ENCODE measurements at places on chromosomes 11 and 22. TPM values are rescaled to one million over a fixed set of nuclear protein-coding genes. Genes with fewer than 3 reads are reported as not detected.
A peak's percentile ranks its signal among the peaks of the same experiment; 100 is the strongest.

GRCh38 chr11:36073411-36074203 is 129.7 kb downstream of the LDLRAD3 start:
- DNase-seq, result peak; percentile 86

DNA sequence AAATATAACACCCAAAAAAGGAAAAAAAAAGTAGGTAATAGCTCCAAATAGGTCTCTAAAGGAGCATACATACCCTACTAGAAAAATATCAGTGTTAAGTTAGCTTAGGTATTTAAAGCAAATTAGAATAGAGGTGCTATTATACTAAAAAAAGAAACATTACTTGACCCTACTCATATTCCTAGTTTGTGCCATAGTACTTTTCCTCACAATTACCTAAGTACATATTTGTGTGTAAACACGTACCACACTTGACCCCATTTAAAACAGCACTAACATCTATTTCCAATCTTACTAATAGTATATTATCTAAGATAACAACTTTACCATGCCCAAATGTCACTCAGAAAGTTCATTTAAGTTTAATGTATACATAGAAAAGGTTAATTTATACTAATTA is 57.7 kb downstream of the PICALM start:
- no peak for DNase-seq

DNA sequence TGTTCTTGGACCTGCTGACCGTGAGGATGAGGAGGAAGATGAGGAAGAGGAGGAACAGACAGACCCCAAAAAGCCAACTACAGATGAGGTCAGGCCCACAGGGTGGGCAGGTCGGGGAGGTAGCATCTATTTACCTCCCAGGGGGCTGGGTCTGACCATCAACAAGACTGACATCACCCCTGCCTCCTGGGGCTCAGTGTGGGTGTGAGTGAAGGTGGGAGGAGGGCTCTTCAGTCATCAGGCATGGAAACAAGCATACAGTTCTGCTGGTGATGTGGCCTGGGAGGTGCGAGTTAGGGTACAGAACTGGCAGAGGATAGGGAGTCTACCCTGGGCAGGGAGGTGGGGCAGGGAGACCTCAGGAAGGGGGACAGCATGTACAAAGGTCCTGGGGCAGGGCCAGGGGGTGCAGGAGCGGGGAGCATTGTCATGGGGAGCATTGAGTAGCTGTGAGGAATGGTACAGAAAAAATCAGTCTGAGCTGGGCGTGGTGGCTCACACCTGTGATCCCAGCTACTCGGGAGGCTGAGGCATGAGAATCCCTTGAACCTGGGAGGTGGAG is 8.9 kb downstream of the PLCB3 start:
- DNase-seq, result no peak

DNA sequence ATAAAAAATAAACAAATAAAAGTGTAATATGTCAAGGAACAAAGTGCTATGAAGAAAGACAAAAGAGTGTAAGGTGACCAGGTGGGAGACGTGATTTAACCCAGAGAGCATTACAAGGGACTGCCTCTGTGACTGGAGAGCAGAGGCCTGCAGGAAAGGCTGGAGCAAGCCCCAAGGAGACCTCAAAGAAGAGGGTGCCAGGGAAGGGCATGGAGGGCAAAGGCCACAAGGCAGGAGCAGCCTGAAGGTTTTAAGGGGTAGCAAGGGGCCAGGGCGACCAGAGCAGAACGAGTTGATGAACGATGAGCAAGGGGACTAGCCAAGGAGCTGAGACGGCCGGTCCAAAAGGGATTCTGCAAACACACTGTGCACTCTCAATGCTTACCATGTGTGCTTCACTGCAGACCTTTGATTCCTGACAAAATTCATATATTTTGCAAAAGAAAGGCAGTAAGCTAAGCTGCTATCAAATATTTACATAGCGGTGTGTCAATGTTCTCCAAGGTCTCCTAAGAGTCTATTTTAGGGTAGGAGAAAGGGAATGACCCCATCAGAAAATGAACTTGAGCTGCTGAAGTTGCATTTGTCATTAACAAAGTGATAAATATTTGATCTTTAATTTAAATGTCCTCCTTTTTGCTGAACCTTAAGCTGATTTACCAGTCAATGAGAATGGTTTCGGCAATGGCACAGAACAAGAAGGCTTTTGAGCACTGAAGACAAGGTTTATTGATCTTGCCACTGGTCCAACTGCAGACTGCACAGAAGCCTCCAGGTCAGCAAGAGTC is 50.5 kb downstream of the SMCO4 start:
- DNase-seq, result no peak

DNA sequence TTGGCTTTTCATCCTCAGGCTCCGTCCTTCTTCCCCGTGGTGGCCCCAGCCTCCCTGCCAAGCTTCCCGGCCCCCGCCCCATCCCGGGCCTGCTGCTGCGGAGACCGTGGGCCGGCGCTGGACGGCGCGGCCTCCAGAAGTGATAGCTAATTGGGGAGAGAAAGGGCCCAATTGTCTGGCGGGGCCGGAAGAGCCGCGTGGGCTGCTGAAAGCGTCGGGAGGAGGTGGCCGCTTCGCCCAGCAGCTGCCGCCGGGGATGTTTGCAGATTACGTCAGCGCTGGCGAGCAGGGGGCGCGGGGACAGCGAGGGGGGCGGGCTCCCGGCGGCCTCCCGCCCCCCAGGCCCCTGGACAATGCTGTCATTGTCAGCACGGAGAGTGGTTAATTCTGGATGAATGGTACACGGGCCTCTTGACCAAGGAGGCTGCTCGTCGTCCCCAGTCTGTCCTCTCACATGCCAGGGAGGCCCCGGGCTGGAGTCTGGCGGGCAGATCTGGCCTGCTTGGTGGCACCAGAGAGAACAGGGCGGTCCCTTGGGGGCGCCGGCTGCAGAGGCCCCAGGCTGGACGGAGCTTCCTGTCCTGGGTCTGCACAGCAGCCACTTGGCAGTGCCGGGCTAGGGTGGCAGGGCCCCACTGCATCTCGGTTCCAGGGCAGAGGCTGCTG is 1.6 kb downstream of the SMIM38 start:
- peak; percentile 92 for DNase-seq

The SAA1 gene
- total RNA-seq, result 260 TPM

GRCh38 chr11:120186774-120187591 is 23.8 kb upstream of the OAF start:
- DNase-seq, result peak; percentile 92

DNA sequence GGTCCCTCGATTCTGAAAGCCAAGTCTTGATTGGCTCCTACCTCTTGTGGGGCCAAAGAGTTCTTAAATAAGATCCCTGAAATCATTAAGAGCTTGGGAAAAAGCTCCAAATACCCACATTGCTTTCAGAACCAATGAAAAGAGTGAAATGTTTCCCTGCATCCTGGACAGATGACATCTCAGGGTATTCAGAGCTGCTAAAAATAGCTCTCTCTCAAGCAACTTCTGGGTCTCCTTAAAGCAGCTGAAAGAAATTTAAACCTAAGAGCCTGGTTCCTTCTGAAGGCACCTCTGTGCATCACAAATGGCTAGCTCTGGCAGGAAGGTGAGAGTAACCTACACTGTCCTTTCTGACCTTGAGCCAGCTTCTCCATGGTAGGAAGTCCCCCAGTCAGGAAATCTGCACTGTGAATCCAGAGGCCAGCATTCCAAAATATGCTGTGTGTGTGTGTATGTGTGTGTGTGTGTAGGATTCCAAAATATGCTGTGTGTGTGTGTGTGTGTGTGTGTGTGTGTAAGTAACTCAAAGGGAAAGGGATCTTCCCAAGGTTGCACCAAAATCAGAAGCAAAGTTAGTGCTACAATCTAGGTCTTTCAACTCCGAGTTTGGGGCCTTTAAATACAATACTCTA is 50.1 kb downstream of the RELT start:
- peak; percentile 35 for DNase-seq

The MYOD1 gene
- not detected for total RNA-seq

The SCARF2 gene
- total RNA-seq, result 13.1 TPM

The DAGLA gene
- total RNA-seq, result 1.5 TPM

The RAD9A gene
- total RNA-seq, result 35.9 TPM

DNA sequence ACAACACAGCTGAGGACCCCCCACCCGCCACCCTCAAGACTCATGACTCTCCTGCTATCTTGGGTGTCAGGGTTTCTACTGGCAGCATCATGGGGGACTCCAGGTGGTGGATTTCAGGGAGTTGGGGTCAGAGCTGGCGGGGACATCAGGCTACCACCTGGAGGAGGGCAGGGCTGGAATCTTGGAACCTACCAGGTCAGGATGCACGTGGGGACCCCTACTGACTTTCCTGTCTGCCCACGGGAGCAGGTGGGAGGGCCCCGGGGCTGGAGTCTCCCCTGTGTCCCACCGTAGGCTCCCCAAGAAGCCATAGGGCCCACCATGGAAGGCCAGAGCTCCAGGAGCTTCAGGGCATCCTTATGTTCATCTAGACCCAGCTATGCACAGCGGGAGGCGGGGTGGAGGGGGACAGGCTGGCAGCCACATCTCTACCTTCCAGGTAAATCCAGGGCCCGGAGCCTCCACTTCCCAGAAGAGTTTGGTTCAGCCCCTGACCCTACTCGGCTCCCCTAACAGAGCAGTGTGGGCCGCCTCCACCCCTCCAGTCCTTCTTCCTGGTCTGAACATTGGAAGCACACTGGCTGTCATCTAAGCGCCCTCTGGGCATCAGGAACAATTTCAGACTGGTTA is 10.0 kb downstream of the SLC37A2 start:
- DNase-seq, result no peak

DNA sequence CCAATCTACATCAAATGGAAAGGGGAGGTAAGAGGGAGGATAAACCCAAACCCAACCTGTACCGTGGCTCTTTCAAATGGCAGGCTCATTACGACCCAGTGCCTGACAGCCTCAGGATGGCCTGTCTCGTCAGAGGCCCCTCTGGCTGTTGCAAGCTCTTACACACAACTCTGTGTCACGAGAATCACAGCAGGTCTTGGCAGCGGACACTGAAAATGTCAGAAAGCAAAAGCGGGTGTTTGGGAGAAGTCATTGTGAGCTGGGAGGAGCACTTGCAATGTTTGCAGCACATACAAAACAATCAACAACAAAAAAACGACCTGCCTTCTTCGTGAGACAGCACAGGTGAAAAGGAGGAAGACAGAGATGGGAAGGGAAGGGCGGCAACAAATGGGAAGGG is 248.1 kb downstream of the OPCML start:
- no peak for DNase-seq

- no peak for DNase-seq
Observed at GRCh38 chr11:86804951-86805350, 4.6 kb downstream of the PRSS23 start.

The TCN1 gene
- 3.0 TPM for total RNA-seq

GRCh38 chr11:31956310-31956709 is 134.6 kb upstream of the RCN1 start:
- DNase-seq, result no peak

- peak; percentile 73 for DNase-seq
Observed at GRCh38 chr22:33922349-33922681, 2.0 kb upstream of the LARGE1 start.

DNA sequence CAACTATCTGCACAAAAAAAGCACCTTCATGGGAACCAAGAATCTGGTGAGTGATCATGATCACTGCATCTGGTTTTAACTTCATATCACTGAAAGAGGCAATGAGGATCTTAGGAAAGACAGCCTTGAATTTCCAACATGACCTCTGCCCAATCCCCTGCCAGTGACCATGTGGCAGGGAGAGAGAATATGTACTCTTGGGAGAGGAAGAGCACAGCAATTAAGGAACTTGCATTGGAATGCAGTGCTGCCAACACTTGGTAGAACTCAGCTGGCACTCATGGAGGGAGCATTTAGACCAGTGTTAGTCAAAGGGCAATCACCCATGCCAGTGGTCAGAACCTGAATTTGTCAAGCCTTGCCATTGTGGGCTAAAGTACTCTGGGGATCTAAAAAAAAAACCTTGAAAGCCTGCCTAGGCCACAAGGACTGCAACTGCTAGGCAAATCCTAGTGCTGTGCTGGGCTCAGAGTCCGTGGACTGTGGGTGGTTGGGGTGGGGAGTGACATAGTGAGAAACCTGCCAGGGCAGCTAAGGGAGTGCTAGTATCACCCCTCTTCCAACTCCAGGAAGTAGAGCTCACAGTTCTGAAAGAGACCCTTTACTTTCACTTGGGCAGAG is 23.1 kb downstream of the JRKL start:
- no peak for DNase-seq

GRCh38 chr11:129636926-129637325 is 178.7 kb upstream of the TMEM45B start:
- no peak for DNase-seq

DNA sequence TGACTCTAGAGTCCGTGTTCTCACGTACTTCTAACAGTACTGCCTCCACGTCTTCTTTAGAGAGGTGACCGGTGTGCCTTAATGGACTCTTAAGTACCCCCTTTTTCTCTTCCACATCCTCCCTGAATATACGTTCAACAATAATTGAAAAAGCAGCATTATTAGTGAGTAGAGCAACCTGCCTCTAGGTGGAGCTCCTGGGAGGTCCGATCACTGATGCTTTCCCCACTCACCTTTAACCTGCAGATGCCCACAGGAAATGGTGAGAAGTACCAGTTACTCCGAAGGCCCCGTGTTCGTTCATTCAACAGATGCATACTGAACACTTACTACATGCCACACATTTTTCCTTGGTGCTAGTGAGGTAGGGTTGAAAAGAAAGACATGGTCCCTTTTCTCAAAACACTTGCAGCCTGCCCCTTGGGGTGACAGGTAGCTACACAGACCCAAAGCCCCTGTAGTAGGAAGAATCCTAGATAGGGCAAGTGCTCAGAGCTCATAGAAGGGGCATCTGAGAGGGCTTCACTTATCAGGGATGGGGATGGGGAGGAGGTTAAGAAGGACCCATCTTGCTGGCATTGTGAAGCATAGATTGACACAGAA is 72.7 kb downstream of the FEZ1 start:
- no peak for DNase-seq

GRCh38 chr11:40306938-40307548 is 1152.4 kb downstream of the LRRC4C start:
- DNase-seq, result no peak

- no peak for DNase-seq
Observed at GRCh38 chr11:119490253-119491006, 67.5 kb upstream of the THY1 start.

GRCh38 chr22:37316875-37317371 is 34.6 kb downstream of the CYTH4 start:
- DNase-seq, result peak; percentile 80

GRCh38 chr22:43066134-43066533 is 23.1 kb downstream of the TTLL1 start:
- DNase-seq, result no peak

DNA sequence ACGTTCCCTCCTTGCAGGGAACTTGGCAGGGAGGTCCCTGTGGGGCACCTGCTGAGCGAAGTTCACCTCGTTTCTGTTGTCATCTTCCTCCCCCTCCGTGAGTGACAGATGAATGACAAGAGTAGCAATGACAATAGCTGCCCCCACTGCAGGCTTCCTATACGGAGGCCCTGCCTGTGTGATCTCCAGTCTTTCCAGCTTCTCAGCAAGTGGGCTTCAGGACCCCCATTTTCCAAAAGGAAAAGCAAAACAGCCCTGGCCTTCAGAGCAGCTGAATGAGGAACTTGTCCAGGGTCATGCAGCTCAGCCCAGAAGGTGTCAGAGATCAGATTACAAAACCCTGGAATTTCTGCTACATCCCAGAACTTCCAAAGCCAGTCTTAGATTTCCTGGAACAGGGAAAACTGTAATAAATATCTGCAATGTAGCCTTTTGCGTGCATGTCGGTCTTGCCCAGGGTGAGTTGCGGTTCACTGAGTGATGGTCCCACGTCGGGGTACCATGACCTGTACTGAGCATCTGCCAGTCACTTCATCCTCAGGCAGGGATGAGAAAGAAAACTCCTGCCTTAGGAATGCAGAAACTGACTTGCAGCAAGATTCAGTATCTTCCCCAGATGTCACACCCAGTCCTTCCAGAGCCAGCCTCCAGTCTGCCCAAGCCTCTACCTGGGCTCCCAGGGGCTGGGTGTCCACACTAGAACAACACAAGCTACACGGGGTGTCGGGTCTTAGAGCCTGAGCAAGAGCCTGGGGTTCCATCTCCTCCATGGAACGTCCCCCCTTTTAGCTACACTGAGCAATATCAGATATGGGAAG is 1457.0 kb downstream of the BRD1 start:
- DNase-seq, result peak; percentile 49

Data from lung (tissue), 17 donors.